SK-N-SH (cell line): ENCODE measurements at places on chromosomes 2 and 18. TPM values are rescaled to one million over a fixed set of nuclear protein-coding genes. Genes with fewer than 3 reads are reported as not detected.

- H3K27ac ChIP-seq, result no peak overlapping the region
- no peaks in the 10 kb centered on the region for H3K36me3 ChIP-seq
- no peak for DNase-seq
- H3K4me3 ChIP-seq, result no peak overlapping the region
- H3K4me1 ChIP-seq, result no peaks in the 10 kb centered on the region
Measured at GRCh38 chr2:17426743-17427142, 91.5 kb downstream of the RAD51AP2 start.

DNA sequence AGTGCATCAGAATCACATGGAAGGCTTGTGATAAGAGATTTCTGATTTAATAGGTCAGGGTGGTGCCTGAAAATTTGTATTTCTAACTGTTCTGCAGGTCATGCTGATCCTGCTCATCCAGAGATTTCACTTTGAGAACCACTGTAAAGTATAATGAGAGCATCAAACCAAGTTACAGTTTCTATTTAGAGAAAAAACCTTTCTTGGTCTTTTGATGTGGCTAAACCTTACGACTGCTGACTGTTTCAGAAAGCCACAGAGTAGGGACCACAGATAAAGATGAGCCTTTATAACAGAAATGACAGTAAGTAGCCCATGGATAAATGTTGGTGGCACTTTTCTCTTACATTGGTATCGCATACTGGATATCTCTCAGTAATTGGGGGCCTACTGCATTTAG is 109.4 kb upstream of the FANCL start:
- H3K27ac ChIP-seq, result no peak overlapping the region
- no peaks in the 10 kb centered on the region for H3K27me3 ChIP-seq
- no peak overlapping the region for H3K4me3 ChIP-seq
- no peak for DNase-seq
- no peaks in the 10 kb centered on the region for H3K36me3 ChIP-seq
- no peaks in the 10 kb centered on the region for H3K4me1 ChIP-seq

- H3K27me3 ChIP-seq, result no peaks in the 10 kb centered on the region
- no peaks in the 10 kb centered on the region; the same call in 1 of the 2 replicates for H3K4me1 ChIP-seq
- no peak overlapping the region for H3K4me3 ChIP-seq
Measured at GRCh38 chr2:39150890-39151497, 30.1 kb upstream of the SOS1 start.

DNA sequence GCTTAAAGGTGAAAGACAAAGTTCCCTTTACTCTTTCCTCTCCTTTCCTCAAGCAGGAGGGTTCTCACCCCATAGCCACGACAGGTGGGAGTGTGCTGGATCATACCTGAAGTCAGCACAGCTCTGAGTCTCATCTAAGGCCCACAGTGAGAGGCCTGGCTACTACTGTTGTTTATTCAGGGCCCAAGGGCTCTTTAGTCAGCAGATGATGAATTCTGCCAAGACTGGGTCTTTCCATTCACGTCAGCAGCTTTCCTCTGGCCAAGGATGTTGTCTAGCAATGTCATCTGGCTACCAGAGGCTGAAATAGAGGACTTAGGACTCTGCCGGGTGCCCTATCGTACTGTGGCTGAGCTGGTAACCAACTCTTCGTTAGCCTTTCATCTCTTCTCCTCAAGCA is 308.4 kb upstream of the THUMPD2 start:
- H3K36me3 ChIP-seq, result no peaks in the 10 kb centered on the region
- H3K27ac ChIP-seq, result no peak overlapping the region
- DNase-seq, result no peak
- no peak overlapping the region for H3K4me3 ChIP-seq

- H3K4me1 ChIP-seq, result no peaks in the 10 kb centered on the region; the same call in 1 of the 2 replicates
- no peak overlapping the region for H3K27ac ChIP-seq
- no peaks in the 10 kb centered on the region for H3K36me3 ChIP-seq
- no peaks in the 10 kb centered on the region for H3K27me3 ChIP-seq
- H3K4me3 ChIP-seq, result no peak overlapping the region
- no peak for DNase-seq
Measured at GRCh38 chr18:45541421-45541820, 73.9 kb upstream of the SLC14A2 start.

DNA sequence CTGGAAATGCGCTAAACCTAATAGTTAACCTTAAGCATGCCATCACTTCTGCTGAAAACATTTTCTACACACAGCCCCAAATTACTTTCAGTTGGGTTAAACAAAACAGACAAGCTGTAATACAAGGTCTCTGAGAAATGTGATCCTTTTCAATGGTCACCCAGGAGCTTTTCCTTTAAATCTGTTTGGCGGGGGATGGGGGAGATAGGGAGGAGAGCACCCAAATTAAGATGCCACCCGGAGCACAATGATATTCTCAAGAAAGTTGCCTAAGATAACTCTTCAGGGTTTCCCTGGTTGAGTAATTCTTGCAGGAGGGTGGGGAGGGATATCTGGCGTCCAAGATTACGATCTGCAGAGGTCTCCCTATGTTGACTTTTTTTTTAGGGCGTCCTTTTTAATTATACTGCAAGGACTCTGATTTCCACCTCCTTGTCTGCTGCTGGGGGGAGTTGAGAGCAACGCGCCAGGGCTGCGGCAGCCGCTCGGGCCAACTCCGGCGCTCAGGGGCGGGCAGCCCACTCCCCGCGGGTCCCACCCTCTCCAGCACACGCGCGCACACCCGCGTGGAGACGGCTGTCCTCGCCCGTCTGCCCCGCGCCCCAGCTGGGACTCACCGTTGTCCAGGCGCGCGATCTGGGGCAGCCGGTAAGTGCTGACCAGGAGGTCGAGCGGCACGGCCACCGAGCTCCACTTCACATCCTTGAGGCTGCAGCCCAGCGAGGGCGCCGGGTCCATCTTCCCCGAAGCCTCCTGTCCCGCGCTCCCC is 807 bp downstream of the GAREM1 start:
- peaks cover 20% of the 10 kb centered on the region for H3K4me1 ChIP-seq
- H3K36me3 ChIP-seq, result no peaks in the 10 kb centered on the region
- peak overlapping the region; percentile 81 for H3K27ac ChIP-seq
- peak overlapping the region; percentile 86 for H3K4me3 ChIP-seq

DNA sequence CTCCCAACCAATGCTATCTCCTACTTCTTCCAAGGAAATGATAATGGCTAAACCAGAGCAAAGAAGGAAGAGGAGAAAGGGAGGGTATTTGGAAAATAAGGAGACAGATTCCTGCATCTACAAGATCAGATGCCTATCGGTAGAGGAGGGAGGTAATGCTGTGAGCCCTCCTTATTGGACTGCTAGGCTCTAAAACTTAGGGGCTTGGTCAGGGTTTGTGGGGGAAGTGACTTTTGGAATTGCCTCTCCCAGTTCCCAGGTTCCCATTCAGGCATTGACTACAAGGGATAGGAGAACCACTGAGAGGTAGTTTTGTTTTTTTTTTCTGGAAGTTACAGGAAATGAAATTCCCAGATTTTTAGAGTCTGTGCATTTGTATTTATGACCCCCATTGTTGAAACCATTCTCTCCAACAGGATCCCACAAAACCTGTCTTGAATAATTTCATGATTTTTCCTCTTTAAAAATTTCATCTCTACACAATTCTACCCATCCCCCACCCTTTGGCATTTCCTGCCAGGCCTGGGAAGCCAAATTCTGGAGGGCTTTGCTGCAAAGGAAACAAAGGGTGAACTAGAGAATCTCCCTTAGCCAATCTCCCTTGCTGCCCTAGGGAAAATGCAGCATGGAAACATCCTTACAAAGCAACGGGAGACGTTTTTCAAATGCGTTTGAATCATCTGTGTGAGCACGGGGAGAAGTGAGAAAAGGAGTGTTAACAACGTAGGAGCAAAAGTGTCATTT is 282.1 kb upstream of the EPAS1 start:
- H3K36me3 ChIP-seq, result peaks cover 14% of the 10 kb centered on the region
- peaks cover 8% of the 10 kb centered on the region; the same call in 1 of the 2 replicates for H3K4me1 ChIP-seq
- H3K4me3 ChIP-seq, result no peak overlapping the region
- DNase-seq, result no peak

DNA sequence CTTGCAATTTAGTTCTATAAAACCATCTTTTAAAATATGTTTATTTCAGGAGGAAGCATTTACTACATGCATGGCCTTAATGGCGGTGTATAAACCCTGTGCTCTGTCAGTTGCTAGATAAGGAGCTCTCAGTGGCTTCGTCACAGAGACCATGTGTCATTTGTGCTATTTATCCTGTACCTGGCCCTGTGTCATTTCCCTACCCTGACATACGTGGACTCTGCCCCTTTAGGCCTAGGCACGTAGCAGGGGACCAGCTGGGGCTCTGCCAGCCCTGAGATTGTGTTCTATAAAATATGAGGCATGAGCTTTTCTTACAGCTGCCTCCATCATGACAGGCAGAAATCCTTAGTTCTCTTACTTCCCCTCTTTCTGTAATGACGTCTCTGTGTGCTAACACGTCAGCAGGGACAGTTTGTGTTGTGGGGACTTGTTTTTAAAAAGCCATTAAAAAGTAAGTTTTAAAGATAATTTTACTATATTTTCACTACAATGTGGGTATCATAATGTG is 88.0 kb downstream of the ITGB1BP1 start:
- DNase-seq, result no peak
- H3K4me3 ChIP-seq, result no peak overlapping the region
- no peaks in the 10 kb centered on the region for H3K27me3 ChIP-seq
- peaks cover 26% of the 10 kb centered on the region for H3K4me1 ChIP-seq
- H3K36me3 ChIP-seq, result peaks cover 46% of the 10 kb centered on the region
- peak overlapping the region; percentile 96 for H3K27ac ChIP-seq

GRCh38 chr18:39647627-39648534 is 2082.3 kb upstream of the CELF4 start:
- no peak overlapping the region for H3K27ac ChIP-seq
- no peak for DNase-seq
- H3K27me3 ChIP-seq, result no peaks in the 10 kb centered on the region
- no peak overlapping the region for H3K4me3 ChIP-seq

- no peaks in the 10 kb centered on the region for H3K27me3 ChIP-seq
- H3K27ac ChIP-seq, result no peak overlapping the region
- no peak for DNase-seq
- H3K4me3 ChIP-seq, result no peak overlapping the region
- H3K36me3 ChIP-seq, result no peaks in the 10 kb centered on the region
Measured at GRCh38 chr18:72634500-72634899, 90.4 kb upstream of the CBLN2 start.

GRCh38 chr2:40287195-40287594 is 164.7 kb downstream of the SLC8A1 start:
- H3K27ac ChIP-seq, result no peak overlapping the region
- no peaks in the 10 kb centered on the region for H3K27me3 ChIP-seq
- no peaks in the 10 kb centered on the region; the same call in 1 of the 2 replicates for H3K4me1 ChIP-seq
- DNase-seq, result no peak
- no peak overlapping the region for H3K4me3 ChIP-seq

DNA sequence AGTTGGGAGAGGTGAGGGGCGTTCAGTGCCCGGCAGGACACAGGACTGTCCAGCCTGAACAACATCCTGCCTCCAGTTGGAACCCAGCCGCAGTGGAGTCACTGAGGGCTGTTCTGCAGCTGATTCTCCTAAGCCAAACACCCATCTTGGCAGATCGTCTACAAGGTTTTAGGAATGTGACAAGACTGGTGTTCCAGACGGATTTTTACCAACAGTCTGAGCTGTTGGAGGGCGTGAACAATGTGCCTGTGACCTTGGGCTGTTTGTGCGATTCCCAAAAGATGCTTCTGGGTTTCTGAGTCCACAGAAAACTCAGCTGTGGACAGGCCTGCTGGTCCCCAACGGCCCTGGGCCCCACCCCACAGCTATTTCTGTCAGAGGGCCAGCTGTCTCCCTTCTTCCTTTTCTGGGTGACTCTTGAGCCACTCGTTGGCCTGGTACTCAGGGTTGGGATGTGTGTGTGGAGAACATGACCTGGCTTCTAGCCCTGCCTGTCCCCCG is 5.7 kb downstream of the LRRFIP1 start:
- H3K36me3 ChIP-seq, result peaks cover 13% of the 10 kb centered on the region
- H3K27ac ChIP-seq, result no peak overlapping the region
- H3K4me1 ChIP-seq, result peaks cover 11% of the 10 kb centered on the region

GRCh38 chr2:132977812-132978529 is 308.0 kb upstream of the LYPD1 start:
- H3K27ac ChIP-seq, result no peak overlapping the region
- peaks cover 7% of the 10 kb centered on the region; the same call in 1 of the 2 replicates for H3K4me1 ChIP-seq
- H3K36me3 ChIP-seq, result no peaks in the 10 kb centered on the region
- H3K4me3 ChIP-seq, result no peak overlapping the region
- no peaks in the 10 kb centered on the region for H3K27me3 ChIP-seq

DNA sequence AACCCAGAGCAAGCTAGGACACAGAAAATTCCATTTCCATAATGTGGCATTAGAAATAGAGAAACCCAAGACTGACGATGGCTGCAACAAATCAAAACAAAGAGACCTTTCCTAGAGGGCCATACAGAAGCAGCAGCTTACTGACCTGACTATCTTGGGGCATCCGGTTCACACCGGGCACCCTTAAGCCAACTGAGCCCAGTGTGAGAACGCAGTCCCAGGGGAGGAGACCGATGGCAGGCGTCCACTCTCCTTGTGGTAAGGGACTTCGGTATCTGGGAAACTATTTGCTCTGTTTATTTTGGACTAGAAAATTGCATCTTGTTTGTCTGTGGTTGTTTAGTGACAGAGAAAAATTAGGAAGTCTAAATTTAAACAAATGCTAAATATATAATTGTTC is 244.8 kb upstream of the COPS8 start:
- H3K27ac ChIP-seq, result no peak overlapping the region
- H3K4me1 ChIP-seq, result no peaks in the 10 kb centered on the region
- H3K27me3 ChIP-seq, result no peaks in the 10 kb centered on the region; the same call in 1 of the 2 replicates
- H3K4me3 ChIP-seq, result no peak overlapping the region
- H3K36me3 ChIP-seq, result no peaks in the 10 kb centered on the region

TNFAIP6 gene
- polyA plus RNA-seq, result 0.58 and 1.0 TPM in 2 replicates

NFE2L2 gene
- 40.9 and 61.9 TPM in 2 replicates for polyA plus RNA-seq

DIPK1C gene
- polyA plus RNA-seq, result not detected in 2 replicates

DNAJC5G gene
- polyA plus RNA-seq, result 0.18 TPM in 1 of 2 replicates, not detected in the other

RNF125 gene
- 0.05 and 0.06 TPM in 2 replicates for polyA plus RNA-seq

FBLN7 gene
- 1.8 and 4.4 TPM in 2 replicates for polyA plus RNA-seq

MERTK gene
- polyA plus RNA-seq, result 9.6 and 12.4 TPM in 2 replicates

SCN1A gene
- 0.02 TPM in 1 of 2 replicates, not detected in the other for polyA plus RNA-seq

FARP2 gene
- 11.5 and 13.9 TPM in 2 replicates for polyA plus RNA-seq

SCYGR4 gene
- polyA plus RNA-seq, result not detected in 2 replicates

RSAD2 gene
- polyA plus RNA-seq, result 0.15 and 0.35 TPM in 2 replicates

PLGLB2 gene
- 1.2 and 1.9 TPM in 2 replicates for polyA plus RNA-seq

CFC1 gene
- not detected in 2 replicates for polyA plus RNA-seq

REL gene
- 0.59 and 0.96 TPM in 2 replicates for polyA plus RNA-seq

SEPTIN10 gene
- polyA plus RNA-seq, result 39.1 and 46.5 TPM in 2 replicates
